ENCODE measurements at places on chromosomes 12 and 14. TPM values are rescaled to one million over a fixed set of nuclear protein-coding genes. Genes with fewer than 3 reads are reported as not detected.

- no peak overlapping the region for H3K4me3 ChIP-seq
- no peaks in the 10 kb centered on the region for H3K36me3 ChIP-seq
- H3K4me1 ChIP-seq = no peaks in the 10 kb centered on the region
- H3K27ac ChIP-seq = no peak overlapping the region
- DNase-seq = no peak
- H3K27me3 ChIP-seq = no peaks in the 10 kb centered on the region
These were observed 124.9 kb downstream of the GXYLT1 start for GRCh38 chr12:42019746-42020145.

DNA sequence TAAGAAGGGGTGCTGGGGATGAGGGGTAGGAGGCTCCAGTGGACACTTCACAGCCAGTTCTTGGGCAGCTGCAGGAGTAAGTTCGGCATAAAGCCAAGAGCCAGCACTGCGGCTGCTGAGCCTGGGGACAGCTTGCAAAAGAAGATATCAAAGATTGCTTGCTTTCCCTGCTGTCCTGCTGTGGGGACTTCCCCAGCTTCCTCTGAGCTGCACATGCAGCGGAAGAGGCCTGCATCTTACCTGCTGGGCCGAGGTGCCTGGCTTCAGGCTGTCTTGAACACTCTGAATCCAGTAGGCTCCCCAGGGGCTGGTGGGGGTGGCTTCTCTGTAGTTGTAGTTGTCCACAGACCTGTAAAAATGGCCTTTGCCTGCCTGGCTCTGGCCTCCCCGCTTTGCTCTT lies 1.3 kb downstream of the CHGA start:
- peaks cover 21% of the 10 kb centered on the region for H3K4me1 ChIP-seq
- no peak overlapping the region for H3K27ac ChIP-seq
- no peaks in the 10 kb centered on the region for H3K27me3 ChIP-seq
- DNase-seq = no peak
- no peaks in the 10 kb centered on the region for H3K36me3 ChIP-seq

Gene BDKRB2
- 0.28 TPM for total RNA-seq

Gene ZFHX2
- 5.3 TPM for total RNA-seq

DNA sequence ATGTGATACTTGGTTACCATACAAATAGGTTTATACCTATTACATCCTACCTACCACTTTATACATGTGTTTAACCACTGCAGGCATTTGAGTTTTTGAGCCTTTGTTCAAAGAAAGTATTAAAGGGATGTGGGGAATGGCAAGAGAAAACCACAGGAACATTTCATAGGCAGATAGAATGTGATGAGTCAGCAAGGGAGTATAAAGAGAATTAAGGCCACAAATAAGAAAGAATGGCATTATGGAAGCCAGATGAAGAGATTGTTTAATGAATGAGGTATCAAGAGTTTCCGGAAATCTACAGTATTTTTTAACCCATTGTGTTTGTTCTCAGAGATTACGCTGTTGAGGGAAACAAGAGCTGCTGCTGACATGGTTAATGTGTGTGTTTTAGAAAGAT lies 66.9 kb downstream of the METTL25 start:
- no peaks in the 10 kb centered on the region for H3K4me1 ChIP-seq
- no peaks in the 10 kb centered on the region for H3K27me3 ChIP-seq
- no peaks in the 10 kb centered on the region for H3K36me3 ChIP-seq
- H3K27ac ChIP-seq = no peak overlapping the region
- no peak overlapping the region for H3K4me3 ChIP-seq
- no peak for DNase-seq

DNA sequence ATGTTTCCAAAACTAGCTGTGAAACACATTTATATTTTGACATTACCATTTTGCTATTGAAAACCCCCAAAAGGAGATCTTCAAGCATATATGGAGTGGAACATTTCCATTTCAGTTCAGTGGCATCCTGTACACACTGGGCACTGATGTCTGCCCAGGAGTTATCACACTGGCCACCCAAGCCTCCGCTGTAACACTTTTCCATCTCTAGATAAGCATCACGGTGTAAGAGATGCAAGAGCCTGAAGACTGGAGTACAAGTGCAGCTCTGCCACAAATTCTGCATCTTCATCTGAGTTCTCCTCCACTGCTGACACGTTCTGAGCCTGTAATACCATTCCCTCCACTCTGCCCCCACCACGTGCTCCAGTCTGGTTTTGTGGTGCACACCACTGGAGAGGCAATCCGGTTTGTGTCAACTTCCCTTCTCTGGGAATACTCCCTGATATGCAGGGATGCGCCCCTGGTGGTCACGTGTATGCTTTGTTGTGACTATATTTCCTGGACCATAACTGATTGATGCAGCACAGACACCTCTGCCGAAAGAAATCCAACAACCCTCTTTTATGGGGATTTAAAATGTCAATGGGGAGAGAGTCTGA lies 12.7 kb downstream of the SPTLC2 start:
- no peak overlapping the region for H3K27ac ChIP-seq
- DNase-seq = no peak
- no peak overlapping the region for H3K4me3 ChIP-seq
- 0 out of 2 replicates have a peak, but pooled peaks cover 4% of the 10 kb centered on the region for H3K4me1 ChIP-seq

Gene EIF2S3B
- 0.96 TPM for total RNA-seq

Gene CPNE8
- 10.7 TPM for total RNA-seq

- H3K27ac ChIP-seq = no peak overlapping the region
- no peaks in the 10 kb centered on the region for H3K27me3 ChIP-seq
- no peak for DNase-seq
- H3K36me3 ChIP-seq = peaks cover 16% of the 10 kb centered on the region
- H3K4me1 ChIP-seq = no peaks in the 10 kb centered on the region
These were observed 172.7 kb downstream of the ANO6 start for GRCh38 chr12:45388545-45388944.

DNA sequence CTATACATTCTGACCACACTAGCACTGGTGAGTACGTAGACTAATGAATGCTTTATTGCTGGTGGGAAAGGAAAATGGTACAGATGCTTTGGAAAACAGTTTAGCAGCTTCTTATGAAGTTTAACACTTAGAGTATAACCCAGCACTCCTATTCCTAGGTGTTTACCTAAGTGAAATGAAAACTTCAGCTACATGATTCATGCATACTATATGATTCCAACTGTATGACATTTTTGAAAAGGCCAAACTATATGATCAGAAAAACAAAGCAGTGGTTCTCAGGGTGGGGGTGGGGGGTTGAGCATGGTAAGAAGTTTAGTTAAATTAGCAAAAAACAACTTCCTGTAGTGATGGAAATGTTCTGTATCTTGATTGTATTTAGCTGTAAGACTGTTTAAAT lies 22.1 kb upstream of the ARID4A start:
- H3K4me1 ChIP-seq = no peaks in the 10 kb centered on the region
- no peaks in the 10 kb centered on the region for H3K27me3 ChIP-seq
- DNase-seq = no peak
- peaks cover 32% of the 10 kb centered on the region for H3K36me3 ChIP-seq

DNA sequence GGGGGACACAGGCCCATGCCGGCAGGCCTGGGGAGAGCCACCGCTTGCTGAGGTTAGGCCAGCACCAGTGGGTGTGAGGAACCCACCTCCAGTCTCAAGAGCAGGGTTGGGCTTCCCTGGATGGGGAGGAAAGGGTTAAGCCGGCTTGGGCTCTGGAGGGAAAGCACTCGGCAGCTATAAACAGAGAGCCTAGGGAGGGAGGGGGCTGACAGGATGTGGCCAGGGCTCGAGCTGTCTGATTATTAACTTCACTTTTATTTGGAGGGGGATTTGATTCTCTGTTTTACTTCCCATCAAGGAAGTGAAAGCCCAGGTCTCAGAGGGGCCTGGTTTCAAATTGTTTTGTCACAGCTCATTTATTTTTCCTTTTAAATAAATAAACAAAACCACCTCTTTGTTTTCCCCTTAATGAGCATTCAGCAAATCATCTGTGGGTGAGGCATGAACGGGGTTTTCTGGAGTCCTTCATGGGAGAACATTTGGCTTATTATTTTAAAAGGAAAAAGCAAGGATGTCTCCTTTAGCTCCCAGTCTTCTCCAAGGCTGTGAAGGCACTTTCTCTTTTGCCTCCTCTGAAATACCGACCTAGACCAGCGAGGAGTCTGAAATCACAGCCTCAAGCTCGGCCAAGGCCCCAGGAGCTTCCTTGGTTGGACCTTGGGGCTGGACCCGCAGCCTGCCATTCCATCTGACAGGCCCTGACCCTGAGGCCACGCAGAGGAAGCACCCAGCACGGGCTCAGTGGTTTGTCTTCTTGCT lies 21.9 kb upstream of the ZFP36L1 start:
- H3K36me3 ChIP-seq = no peaks in the 10 kb centered on the region
- H3K27me3 ChIP-seq = no peaks in the 10 kb centered on the region
- H3K4me3 ChIP-seq = no peak overlapping the region
- DNase-seq = no peak
- H3K27ac ChIP-seq = no peak overlapping the region

DNA sequence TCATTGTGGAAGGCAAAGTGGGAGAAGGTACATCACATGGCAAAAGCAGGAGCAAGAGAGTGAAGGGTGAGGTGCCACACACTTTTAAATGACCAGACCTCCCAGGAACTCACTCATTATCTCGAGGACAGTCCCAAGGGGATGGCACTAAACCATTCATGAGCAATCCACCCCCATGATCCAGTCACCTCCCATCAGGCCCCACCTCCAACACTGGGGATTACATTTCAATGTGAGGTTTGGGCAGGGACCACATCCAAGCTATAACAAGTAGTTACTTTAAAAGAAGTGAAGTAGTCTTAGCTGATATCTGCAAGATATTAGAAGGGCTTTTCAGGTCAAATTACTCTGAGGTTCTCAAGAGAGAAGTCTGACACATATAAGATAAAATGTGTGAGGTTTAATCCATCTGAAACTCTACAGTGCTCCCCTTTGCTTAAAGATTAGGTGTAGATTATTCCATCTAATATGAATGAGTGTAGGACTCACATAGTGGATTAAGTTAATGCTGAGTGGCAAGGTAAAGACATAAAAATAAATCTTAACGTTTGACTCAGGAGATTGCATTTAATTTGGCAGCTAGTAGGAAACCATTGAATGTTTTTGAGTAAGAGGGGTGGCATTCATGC lies 130.8 kb downstream of the TMX1 start:
- no peak overlapping the region for H3K27ac ChIP-seq
- no peak for DNase-seq
- no peaks in the 10 kb centered on the region for H3K27me3 ChIP-seq
- H3K4me3 ChIP-seq = no peak overlapping the region
- no peaks in the 10 kb centered on the region for H3K36me3 ChIP-seq

Gene AGAP2
- total RNA-seq = 0.40 TPM

Gene TMCC3
- 19.9 TPM for total RNA-seq

Gene EGLN3
- 23.6 TPM for total RNA-seq

Gene BEGAIN
- total RNA-seq = not detected

Gene PLEKHG7
- total RNA-seq = not detected

Gene INHBE
- 0.73 TPM for total RNA-seq

- H3K27ac ChIP-seq = no peak overlapping the region
- H3K36me3 ChIP-seq = no peaks in the 10 kb centered on the region
- no peak for DNase-seq
- H3K27me3 ChIP-seq = no peaks in the 10 kb centered on the region
- H3K4me3 ChIP-seq = no peak overlapping the region
These were observed 422.4 kb upstream of the OR4E1 start for GRCh38 chr14:22095860-22096513.

GRCh38 chr12:2266666-2267620 lies 214.2 kb downstream of the CACNA1C start:
- peaks cover 97% of the 10 kb centered on the region for H3K27me3 ChIP-seq
- no peak overlapping the region for H3K4me3 ChIP-seq
- DNase-seq = no peak
- no peak overlapping the region for H3K27ac ChIP-seq
- no peaks in the 10 kb centered on the region for H3K36me3 ChIP-seq

DNA sequence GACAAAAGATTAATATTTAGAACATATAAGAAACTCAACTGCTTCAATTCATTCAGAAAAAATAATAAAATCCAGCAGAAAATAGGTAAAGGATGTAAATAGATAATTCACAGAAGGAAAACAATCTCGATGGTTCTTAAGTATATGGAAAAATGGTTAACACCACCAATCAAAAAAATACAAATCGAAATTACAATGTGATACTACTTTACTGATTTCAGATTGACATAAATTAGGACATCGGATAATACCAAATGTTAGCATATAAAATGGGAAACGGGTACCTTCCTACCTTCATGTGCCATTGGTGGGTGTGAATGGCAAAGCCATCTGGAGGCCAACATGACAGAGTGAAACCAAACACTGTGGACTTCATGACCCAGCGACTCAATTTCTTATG lies 1.6 kb upstream of the PPP4R4 start:
- no peaks in the 10 kb centered on the region for H3K4me1 ChIP-seq
- DNase-seq = no peak
- H3K36me3 ChIP-seq = no peaks in the 10 kb centered on the region
- H3K27ac ChIP-seq = no peak overlapping the region
- H3K4me3 ChIP-seq = no peak overlapping the region

GRCh38 chr12:7499636-7500035 lies 3.9 kb downstream of the CD163 start:
- H3K4me3 ChIP-seq = no peak overlapping the region
- no peak overlapping the region for H3K27ac ChIP-seq
- DNase-seq = no peak
- H3K27me3 ChIP-seq = no peaks in the 10 kb centered on the region
- H3K4me1 ChIP-seq = no peaks in the 10 kb centered on the region
- H3K36me3 ChIP-seq = no peaks in the 10 kb centered on the region

Gene GSC
- total RNA-seq = not detected

Gene DPPA3
- not detected for total RNA-seq

- H3K27ac ChIP-seq = no peak overlapping the region
- DNase-seq = no peak
- H3K27me3 ChIP-seq = no peaks in the 10 kb centered on the region
- H3K4me3 ChIP-seq = no peak overlapping the region
- H3K36me3 ChIP-seq = no peaks in the 10 kb centered on the region
These were observed 18.5 kb downstream of the TRPV4 start for GRCh38 chr12:109814600-109815150.

DNA sequence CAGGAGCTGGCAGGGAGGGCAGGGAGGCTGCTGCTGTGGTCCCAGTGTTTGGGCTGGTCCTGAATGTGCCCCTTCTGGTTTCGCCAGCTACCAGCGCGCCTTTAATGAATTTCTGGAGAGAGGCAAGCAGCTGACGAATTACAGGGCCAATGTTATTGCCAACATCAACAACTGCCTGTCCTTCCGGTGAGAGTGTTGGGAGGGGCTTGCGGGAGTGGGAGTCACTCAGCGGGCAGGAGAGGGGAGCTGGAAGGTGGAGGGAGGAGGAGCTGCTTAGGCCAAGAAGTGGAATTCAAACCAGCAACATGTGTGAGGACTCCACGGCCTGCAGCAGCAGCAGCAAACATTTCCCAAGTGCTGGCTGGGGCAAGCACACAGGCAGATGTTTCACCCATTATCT lies 7.7 kb downstream of the TNFAIP2 start:
- no peaks in the 10 kb centered on the region for H3K27me3 ChIP-seq
- H3K4me3 ChIP-seq = no peak overlapping the region
- peaks cover 89% of the 10 kb centered on the region for H3K4me1 ChIP-seq
- peak overlapping the region; percentile 86 for H3K27ac ChIP-seq
- peaks cover 74% of the 10 kb centered on the region for H3K36me3 ChIP-seq
